Epithelial cell of esophagus (primary cell): ENCODE measurements at places on chromosomes 3 and 15.

DNA sequence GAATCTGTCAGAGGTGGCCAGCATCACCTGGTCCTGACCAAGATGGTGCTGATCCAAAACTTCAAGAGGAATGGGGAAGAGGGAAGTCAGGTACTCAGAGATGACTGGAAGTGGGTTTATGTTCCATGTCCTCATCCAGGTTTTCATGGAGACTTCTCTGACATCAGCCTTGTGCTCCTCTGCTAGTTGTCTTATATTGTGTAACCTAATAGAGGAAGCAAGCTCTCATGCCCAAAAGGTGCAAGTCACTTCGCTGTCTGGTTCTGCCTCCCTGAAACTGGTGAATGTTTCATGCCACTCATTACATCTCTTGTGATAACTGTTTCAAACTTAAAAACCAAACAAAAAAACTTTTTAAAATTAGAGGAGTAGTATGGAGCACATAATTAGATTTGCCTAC lies 127.2 kb upstream of the MANF start:
- no peak for DNase-seq

GRCh38 chr15:54559405-54560069 lies 581.3 kb downstream of the UNC13C start:
- no peak for DNase-seq

GRCh38 chr3:192867645-192868044 lies 50.0 kb downstream of the MB21D2 start:
- no peak for DNase-seq

GRCh38 chr15:99438691-99439523 lies 126.9 kb upstream of the MEF2A start:
- no peak for DNase-seq

- no peak for DNase-seq
These were observed 715.3 kb downstream of the NR2F2 start for GRCh38 chr15:97045666-97046421.

DNA sequence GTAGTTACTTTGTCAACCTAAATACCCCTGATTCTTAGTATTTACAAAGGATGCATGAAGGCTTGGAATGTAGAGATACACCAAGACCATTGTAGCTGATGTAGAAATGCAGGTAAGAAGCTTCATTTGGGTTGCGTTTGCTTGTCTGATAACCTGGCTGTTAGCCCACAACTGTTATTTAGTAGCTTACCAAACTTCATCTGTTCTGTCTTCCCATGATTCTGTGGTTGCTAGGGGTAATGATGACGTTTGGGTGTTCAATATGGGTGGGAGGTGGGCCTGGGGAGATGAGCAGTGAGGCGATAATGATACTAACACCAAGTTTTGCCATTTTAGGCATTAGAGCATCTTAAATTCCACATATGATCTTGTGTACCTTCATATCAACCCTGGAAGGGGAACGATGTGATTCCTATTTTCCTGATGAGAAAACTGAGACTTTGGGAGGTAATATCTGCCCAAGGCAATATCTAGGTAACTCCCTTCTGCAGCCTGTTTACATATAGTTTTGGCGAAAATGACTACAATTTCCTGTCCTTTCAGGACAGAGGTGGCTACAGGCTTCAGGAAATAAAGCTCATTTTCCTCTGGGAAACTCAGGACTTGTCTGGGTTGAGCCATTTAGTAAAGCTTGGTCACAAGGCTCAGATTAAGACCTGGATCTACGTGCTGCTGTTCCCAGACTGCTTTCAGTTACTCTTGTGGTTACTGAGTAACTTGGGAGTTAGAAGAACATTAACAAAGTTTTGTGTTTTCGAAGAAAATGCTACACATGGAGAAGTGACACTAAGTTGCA lies 26.8 kb downstream of the FNDC3B start:
- peak; percentile 68 for DNase-seq

DNA sequence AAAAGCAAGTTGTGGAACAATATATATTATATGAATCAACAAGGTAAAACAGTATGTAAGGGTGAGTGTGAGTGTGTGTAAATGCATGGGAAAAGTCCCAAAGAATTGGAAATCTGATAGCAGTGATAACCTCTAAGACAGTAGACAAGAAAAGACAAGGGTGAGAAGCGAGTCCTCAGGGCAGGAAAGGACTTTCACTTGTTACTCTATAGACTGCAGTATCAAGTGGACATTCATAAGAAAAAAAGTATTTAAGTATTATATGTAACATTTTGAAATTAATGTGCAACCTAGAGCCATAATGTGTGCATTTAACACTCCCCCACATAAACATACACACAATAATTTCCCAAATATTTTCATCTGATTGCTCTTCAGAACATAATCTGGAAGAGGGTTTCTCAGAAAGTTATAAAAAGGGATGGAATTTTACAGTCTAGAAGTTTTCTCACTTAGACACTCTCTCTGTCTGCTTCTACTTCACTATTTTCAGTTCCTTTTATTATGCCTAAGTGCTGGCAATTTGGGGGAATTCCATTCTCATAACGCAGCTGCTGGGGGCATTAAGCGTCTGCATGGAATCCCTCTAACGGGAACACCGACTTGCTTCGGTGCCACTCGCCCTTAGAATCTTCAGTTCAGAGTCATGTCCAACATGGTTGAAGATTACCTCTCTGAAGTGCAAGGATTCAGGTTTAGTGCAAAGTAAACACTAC lies 50.0 kb upstream of the CDIN1 start:
- DNase-seq: no peak

- DNase-seq: peak; percentile 11
These were observed 10.0 kb upstream of the INO80 start for GRCh38 chr15:41125931-41126642.

DNA sequence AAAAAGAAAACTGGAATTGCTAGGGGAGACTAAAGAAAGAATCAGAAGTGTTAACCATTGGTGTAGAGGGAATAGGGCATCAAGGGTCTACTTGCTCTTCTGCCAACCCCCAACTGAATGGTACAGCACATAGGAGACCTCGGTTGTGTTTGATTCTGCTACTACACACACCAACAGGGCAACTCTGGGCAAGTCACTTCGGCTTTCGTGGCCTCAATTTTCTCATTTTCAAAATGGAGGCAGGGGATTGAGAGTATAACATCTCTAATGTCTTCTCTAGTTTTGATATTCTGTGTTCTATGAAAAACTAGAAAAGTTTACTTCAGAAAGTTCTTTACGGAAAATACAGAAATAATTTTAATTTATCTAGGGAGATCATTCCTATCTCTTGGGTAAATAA lies 120.3 kb upstream of the PHLDB2 start:
- DNase-seq: no peak

GRCh38 chr3:26628915-26629314 lies 6.3 kb downstream of the LRRC3B start:
- DNase-seq: no peak

- DNase-seq: no peak
These were observed 76.2 kb upstream of the PLCL2 start for GRCh38 chr3:16808393-16809107.

DNA sequence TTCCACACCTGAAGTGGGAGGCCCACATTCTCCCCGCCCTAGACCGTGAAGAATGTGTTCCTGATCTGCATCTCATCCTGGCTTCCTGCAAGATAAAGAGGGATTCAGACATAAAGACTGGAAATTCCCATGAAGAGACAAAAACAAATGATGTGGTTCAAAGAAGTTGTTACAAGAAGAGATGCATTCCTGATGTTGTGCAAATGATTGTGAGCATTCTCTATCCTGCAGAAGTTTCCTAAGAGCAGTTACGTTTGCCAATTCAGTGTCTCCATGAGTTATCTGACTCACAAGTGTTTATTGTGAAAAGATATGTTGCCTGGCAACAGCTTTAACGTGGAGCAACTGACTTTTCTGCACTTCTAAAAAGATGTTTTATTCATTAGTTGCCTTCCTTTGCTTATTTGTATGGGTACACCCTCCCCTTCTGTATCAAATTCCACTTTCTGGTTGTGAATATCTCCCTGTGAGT lies 107.8 kb downstream of the ZIC4 start:
- peak; percentile 80 for DNase-seq

- DNase-seq: peak; percentile 74
These were observed 9.7 kb upstream of the SHF start for GRCh38 chr15:45197512-45197911.

DNA sequence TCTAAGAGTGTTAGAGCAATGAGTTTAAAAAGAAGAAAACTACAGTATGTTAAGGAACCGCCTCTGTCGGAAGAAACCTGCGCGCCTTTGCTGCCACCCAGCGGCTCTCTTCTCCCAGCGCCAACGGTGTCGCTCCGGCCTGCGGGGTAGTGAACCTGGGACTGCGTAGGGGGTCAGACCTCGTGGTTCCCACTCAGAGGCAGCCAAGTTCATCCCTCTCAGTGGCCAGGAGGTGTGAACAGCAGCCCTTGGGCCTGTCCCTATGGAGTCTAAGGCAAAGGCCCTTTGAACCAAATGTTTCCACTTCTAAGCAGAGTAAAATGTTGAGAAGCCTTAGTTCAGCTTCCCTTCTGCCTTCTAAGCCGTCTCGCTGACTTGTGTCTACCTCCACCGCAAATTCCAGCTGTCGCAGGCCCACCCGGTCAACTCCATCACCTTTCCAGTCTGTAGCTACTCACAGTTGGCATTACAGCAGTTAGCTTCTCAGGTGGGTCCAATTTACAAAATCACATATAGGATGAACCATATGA lies 980 bp upstream of the RAB27A start:
- peak; percentile 81 for DNase-seq

- no peak for DNase-seq
These were observed 582.5 kb downstream of the PLOD2 start for GRCh38 chr3:145578471-145578870.

GRCh38 chr15:68277131-68277602 lies 378 bp upstream of the FEM1B start:
- DNase-seq: peak; percentile 44

DNA sequence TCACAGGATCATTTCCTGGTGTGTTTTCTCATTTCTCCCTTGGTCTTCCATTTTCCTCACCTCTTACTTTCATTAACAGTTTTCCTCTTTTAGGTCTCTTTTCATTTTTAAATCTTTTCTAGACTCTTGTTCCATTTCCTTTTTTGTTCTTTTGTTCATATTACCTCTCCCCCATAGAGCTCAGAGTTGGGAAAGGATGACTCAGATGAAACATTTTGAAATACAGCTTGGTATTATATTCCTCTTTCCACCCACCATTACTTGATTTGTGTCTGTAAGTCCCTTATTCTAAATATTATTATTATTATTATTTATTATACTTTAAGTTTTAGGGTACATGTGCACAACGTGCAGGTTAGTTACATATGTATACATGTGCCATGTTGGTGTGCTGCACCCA lies 153.1 kb downstream of the VGLL3 start:
- DNase-seq: peak; percentile 40

DNA sequence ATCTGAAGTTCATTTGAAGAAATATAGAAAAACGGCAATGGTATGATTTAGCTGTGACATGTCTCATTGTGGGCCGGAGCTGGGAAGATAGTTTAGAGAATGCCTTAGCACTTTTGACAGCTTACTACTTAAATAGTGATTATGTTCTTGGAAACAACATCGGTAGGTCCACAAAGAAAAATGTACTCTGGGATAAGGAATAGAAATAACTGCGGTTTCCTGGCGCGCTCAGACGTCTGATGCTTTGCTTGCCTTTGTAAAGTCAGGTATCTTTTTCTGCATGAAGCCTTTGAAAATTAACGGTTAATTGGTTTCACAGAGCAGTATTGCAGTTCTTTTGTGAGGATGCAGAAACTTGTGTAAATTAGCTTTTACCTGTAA lies 1.4 kb downstream of the USP3 start:
- no peak for DNase-seq

- no peak for DNase-seq
These were observed 119.3 kb downstream of the LRRK1 start for GRCh38 chr15:101038327-101039003.

DNA sequence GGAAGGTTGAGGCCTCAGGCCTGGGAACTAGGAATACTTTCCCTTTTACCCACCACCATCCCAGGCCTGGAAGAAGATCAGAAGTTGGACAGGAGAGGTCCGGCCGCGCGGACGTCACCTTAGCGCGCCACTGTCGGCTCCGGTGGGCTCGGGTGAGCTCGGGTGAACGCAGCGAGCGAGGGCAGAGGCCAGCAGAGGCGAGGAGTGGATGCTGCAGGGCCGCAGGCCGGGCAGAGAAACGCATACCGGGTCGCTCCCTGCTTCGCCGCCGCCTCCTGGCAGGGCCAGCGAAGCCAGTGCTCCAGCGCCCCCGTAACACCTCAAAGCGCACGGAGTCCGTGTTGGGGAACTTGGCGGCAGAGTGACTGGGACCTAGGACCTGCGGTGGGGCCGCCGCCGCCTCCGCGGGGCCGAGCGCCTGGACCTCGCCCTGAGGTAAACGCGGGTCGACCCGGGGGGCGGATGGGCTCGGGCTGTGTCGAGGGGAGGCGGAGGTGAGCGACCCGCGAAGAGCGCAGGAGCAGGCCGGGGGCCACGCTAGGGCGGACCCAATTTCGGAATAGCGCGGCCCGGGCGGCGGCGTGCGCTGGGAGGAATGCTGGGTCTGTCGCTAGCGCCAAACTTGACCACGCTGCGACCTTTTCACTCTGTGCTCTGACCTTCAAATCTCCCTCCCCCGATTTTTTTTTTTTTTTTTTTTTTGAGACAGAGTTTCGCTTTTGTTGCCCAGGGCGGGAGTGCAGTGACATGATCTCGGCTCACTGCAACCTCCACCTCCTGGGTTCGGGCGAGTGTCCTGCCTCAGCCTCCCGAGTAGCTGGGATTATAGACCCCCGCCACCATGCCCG lies 1.6 kb downstream of the CYP11A1 start:
- no peak for DNase-seq

- no peak for DNase-seq
These were observed 984 bp downstream of the PLSCR4 start for GRCh38 chr3:146249921-146250320.

- no peak for DNase-seq
These were observed 34.3 kb downstream of the RNU5B-1 start for GRCh38 chr15:65338823-65339222.

- DNase-seq: no peak
These were observed 67.7 kb downstream of the CHRNA7 start for GRCh38 chr15:32098033-32098432.

GRCh38 chr3:4809922-4810321 lies 169.3 kb upstream of the BHLHE40 start:
- DNase-seq: peak; percentile 26

GRCh38 chr15:96331945-96332636 lies 1.6 kb downstream of the NR2F2 start:
- DNase-seq: peak; percentile 59

GRCh38 chr3:177119829-177120228 lies 77.5 kb downstream of the TBL1XR1 start:
- DNase-seq: no peak

- DNase-seq: no peak
These were observed 296.0 kb downstream of the NAALADL2 start for GRCh38 chr3:175155172-175155571.

- no peak for DNase-seq
These were observed 336.4 kb upstream of the SATB1 start for GRCh38 chr3:18761530-18761929.

DNA sequence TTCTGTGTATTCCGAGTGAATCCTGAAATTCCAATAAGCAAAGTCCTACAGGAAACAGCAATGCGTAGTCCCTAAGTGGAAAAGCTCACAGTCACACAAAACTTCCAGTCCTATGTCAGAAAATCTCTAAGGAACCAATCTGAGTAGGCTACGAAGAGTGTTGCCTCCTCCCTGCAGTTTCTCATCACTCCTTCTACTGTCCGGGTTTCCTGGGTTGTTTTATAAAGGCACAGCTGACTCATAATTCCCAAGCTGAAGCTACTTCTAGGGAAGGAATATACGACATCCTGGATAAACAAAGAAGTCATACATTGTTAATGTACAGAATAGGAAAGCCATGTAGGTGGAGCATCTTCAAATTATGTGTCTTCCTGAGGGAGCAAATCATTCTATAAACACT lies 65.7 kb upstream of the RGMA start:
- DNase-seq: no peak

- DNase-seq: peak; percentile 6
These were observed 36.9 kb downstream of the GPR171 start for GRCh38 chr3:151166161-151166560.

GRCh38 chr3:46416811-46417510 lies 9.9 kb downstream of the CCRL2 start:
- no peak for DNase-seq
